ENCODE measurements at places on chromosomes 7 and 10. TPM values are rescaled to one million over a fixed set of nuclear protein-coding genes. Genes with fewer than 3 reads are reported as not detected.

The SLC18A3 gene
- total RNA-seq: not detected

The FASTK gene
- total RNA-seq: 49.7 TPM

The TMEM196 gene
- total RNA-seq: not detected

The FAM221A gene
- 1.2 TPM for total RNA-seq

The RBP4 gene
- not detected for total RNA-seq

The POU6F2 gene
- not detected for total RNA-seq

The CPA2 gene
- 0.38 TPM for total RNA-seq

The GJC3 gene
- total RNA-seq: not detected

The LRRC61 gene
- total RNA-seq: 0.73 TPM

The GGCT gene
- total RNA-seq: 60.3 TPM

The MXI1 gene
- total RNA-seq: 17.0 TPM

The CACUL1 gene
- 49.8 TPM for total RNA-seq

The CAMK1D gene
- 0.50 TPM for total RNA-seq

The HKDC1 gene
- 1.1 TPM for total RNA-seq

The ACBD7 gene
- 0.33 TPM for total RNA-seq

The SNCG gene
- 25.7 TPM for total RNA-seq

The OR2A1 gene
- 0.17 TPM for total RNA-seq

The PTEN gene
- 73.0 TPM for total RNA-seq

The COX15 gene
- 29.5 TPM for total RNA-seq

The ELOVL3 gene
- 0.45 TPM for total RNA-seq

The PROSER2 gene
- 56.3 TPM for total RNA-seq

The SFRP4 gene
- not detected for total RNA-seq

The PRSS37 gene
- total RNA-seq: not detected

The USP6NL gene
- 12.2 TPM for total RNA-seq

The GCK gene
- total RNA-seq: not detected

The OR2A42 gene
- total RNA-seq: not detected

The TFR2 gene
- 0.17 TPM for total RNA-seq

The HTRA1 gene
- total RNA-seq: 311 TPM

The KNDC1 gene
- total RNA-seq: 1.2 TPM

The ADAM12 gene
- 8.2 TPM for total RNA-seq

The VIPR2 gene
- not detected for total RNA-seq

The VSTM2A gene
- total RNA-seq: not detected

The PLXNA4 gene
- total RNA-seq: under 0.01 TPM

The SLC16A12 gene
- total RNA-seq: under 0.01 TPM

The PTPRZ1 gene
- 6.2 TPM for total RNA-seq

Measured in mammary epithelial cell (primary cell).